ENCODE measurements at places on chromosomes 16 and 17.

GRCh38 chr16:51763072-51763661, 612.1 kb upstream of the SALL1 start:
- no peak for DNase-seq

DNA sequence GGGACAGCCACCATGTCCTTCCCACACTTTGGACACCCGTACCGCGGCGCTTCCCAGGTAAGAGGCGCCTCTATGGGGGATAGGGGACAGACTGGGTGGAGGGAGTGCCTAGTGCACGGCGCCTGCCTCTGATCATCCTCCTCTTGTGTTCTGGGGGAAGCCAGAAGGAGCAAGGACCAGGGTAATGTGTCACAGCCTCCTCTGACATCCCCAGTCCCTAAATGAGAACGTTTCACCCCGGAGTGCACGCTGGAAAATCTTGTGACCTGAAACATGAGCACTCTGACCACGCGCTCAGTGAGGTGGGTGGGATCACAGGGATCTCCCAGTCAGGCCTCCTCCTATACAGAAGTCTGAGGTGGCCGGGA, 1.1 kb downstream of the IRX6 start:
- no peak for DNase-seq

GRCh38 chr16:89545831-89546574, 14.5 kb upstream of the RPL13 start:
- peak; percentile 76 for DNase-seq

DNA sequence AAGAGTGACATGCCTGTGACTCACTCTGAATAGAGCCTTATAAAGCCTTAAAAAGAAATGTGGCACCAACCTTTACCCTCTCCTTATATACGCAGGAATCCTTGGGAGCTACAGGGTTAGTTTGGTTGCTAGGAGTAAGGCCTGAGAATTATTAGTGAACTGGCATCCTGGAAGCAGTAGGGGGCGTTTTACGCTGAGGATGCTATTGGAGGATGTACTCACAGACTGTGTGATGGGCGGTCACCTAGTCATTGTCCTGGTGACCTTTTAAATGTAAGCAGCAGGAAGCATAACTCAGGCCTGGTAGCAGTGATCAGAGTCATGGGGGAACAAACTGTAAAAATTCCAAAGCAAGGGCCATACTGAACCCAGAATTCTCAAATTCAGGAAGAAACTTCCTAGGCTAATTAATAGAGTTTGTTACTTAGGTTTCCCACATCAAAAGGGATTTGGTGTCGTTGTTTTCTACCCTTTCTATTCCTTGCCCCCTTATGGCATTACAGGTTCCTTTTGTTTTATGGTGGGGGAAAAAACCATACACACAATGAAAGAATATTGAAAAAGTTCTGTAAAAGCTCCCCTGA, 153.8 kb downstream of the SNX11 start:
- DNase-seq, result no peak

GRCh38 chr17:4304417-4305027, 40.7 kb upstream of the ANKFY1 start:
- peak; percentile 39 for DNase-seq

Data from lung (tissue), 17 donors.